ENCODE measurements at places on chromosomes 5 and 9.

- DNase-seq: peak; percentile 40
Measured at GRCh38 chr5:140632366-140633020, 482 bp downstream of the CD14 start.

DNA sequence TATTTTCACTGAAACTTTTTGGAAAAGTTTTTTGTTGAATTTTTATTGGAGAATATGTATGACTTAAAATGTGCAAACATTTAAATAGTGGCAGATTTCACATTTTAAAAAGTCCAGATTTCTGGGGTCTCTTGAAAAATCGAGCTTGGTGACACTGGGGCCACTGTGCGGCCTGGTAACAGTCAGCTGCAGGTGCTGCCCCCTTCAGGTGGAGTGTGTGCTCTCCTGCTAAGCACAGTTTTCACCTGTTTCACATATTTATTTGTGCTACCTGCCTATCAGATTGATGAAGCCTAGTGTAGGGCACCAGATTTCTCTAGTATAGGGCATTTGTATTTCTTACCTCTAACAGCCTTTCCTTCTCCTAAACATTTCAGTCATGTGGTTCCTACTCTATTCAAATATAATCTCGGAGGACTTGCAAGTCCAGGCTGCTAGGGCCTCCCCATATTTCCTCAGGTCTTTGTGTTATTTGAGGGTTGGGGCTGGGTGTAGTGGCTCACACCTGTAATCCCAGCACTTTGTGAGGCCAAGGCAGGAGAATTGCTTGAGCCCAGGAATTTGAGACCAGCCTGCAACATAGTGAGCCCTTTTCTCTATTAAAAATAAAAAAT is 95.8 kb upstream of the KLF9 start:
- peak; percentile 14 for DNase-seq

DNA sequence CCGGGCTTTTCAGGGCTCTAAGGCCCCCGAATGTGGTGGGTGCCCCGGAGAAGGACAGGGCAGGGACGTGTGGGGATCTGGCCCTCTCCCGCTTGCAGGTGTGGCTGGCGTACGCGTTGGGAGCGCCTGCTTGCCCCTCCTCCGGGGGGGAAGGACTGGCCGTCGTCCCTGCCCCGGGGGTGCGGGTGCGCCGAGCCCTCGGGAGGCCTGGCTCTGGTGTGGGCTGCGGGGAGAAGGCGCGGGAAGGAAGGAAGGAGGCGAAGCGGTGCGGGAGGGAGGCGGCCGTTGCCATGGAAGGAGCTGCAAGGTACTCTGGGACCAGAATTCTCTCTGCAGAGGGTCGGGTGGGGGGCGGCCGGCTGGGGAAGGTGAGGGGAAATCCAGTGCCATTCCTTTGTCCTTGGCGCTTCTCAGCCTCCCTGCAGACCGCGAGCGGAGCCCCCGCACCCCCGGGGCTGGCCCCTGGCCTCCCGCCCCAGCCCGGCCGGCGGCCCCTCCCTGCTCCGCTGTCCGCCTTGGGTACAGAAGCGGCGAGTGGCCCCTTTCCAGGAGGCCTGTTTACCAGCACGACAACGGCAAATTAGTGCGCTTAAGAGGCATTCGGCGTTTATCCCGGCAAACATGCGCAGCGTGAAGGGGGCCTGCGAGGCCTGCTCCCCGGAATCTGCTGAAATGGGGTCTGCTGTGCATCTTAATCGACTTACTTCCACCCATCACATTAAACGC is 67.1 kb upstream of the UNC5A start:
- DNase-seq: peak; percentile 13

GRCh38 chr9:72292256-72292682 is 72.7 kb downstream of the ZFAND5 start:
- peak; percentile 32 for DNase-seq

DNA sequence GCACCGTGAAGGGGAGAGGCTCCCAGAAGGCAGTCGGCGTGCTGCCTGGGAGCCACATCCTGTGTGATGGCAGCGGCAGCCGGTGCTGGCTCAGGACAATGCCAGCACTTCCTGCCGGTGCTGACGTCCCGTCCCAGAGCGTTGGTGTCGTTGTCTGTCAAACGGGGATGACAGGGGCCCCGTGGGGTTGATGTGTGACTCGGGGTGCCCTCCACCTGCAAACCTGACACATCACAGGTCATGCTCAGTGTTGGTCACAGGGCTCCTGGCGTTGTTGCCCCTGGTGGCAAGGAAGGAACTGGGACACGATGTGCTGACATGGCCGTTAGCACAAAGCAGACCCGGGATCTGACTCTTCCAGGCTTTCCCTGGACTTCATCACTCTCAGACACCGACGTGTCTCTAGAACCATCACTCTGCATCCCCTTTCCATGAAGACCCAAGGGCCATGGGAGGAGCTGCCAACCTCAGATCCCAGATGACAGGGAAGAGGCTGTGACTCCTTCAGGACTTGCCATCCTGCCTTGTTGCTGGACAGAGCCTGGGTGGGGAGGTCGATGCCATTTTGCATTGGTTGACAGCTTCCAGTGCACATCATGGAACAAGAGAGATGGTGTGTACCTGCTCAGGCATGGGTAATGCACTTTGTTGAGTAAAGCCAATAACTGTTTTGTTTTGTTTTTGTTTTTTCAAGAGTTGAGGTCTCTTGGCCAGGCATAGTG is 21.5 kb downstream of the PLPP7 start:
- DNase-seq: peak; percentile 53

DNA sequence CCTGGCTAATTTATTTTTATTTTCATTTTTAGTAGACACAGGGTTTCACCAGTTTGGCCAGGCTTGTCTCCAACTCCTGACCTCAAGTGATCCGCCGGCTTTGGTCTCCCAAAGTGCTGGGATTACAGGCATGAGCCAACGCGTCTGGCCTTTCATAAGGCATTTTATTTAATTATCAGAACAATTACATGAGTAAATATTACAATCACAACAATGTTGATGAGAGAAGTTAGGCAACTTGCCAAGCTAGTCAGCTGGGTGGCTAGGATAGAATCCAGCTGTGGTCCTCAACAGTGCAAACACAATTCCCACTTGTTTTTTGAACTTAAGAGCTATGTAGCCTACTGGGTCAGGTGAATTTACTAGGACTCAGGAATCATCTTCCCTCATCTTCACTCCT is 22.0 kb downstream of the C9orf57 start:
- no peak for DNase-seq

DNA sequence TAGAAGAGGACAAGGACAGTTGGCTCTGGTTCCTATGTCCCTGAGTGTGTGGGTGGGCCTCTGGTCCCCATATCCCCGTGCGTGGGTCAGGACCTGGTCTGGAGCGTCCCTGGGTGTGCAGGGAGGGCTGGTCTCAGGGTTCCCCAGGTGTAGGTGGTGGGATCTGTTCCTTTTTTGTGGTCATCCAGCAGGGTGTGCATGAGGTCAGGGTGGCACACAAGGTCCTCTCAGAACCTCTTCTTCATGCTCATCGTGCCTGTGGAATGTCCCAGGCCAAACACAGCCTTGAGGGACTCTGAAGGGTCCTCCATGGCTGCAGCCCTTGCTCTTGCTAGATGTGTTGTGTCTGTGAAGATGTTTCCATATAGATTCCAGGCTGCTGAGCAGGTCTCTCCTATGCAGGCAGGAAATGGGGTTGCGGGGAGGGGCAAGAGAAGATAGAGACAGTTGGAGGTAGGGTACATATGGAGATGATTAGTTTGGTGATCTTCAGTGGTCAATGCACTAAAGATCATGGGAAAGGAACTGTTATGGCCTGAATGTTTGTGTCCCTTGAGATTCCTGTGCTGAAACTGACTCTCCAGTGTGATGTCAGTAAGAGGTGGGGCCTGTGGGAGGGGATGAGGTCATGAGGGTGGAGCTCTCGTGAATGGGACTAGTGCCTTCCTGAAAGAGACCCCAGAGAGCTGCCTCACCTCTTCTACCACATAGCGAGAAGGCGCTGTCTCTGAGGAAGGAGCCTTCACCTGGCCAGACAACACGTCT is 53.1 kb downstream of the NXNL2 start:
- no peak for DNase-seq

GRCh38 chr9:132797861-132798659 is 80.0 kb downstream of the AK8 start:
- DNase-seq: no peak

- DNase-seq: no peak
Measured at GRCh38 chr9:137668203-137668602, 49.4 kb downstream of the EHMT1 start.

DNA sequence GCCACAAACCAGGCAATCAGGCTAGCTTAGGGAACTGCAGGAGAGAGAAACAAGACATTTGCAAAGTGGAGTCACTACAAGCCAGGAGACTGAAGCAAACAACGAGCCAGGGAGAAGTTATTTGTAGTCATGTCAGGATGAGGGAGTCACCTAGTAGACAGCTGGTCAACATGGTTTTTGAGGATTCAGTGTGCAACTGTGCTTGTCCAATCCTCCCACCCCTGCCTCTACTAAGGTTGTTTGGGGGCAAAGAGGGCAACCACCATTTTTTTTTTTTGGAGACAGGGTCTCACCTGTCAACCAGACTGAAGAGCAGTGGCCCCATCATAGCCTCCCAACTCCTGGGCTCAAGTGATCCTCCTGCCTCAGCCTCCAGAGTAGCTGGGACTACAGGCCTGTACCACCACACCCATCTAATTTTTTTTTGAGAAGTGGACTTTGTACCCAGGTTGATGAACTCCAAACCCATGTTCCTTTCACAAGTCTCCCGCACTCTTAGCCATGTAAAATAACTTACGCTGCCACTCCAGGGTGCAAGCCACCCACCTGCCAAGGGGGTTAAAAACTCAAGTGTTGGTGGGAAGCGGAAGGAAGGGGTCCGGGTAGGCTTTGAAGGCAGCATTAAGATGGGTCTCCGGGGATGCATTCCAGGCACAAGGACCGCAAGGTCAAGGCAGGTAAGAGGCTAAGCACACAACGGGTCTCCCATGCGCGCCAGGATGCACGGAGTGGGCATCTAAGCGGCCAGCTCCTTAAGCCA is 995 bp downstream of the RPL35 start:
- DNase-seq: no peak

DNA sequence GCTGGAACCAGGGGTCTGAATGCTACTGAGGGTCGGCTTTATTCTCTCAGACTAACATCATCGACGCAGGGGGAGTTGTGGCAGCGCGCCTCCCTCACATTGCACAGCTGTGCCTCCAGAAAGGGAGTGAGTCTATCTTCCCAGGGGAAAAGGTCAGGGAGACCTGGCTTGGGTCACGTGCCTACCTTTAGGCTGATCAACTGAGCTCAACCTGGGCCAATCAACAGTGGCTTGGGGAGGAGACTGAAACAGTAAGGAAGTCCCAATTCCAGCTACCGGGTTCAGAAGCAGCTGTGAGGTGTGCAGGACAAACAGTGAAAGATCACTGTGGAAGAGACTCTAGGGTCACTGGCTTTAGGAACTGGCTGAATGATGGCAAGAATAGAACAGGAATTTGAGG is 14.3 kb downstream of the SNX30 start:
- no peak for DNase-seq

GRCh38 chr9:116366241-116366640 is 212.7 kb downstream of the PAPPA start:
- no peak for DNase-seq

- DNase-seq: peak; percentile 8
Measured at GRCh38 chr5:24633715-24634325, 11.0 kb downstream of the CDH10 start.

DNA sequence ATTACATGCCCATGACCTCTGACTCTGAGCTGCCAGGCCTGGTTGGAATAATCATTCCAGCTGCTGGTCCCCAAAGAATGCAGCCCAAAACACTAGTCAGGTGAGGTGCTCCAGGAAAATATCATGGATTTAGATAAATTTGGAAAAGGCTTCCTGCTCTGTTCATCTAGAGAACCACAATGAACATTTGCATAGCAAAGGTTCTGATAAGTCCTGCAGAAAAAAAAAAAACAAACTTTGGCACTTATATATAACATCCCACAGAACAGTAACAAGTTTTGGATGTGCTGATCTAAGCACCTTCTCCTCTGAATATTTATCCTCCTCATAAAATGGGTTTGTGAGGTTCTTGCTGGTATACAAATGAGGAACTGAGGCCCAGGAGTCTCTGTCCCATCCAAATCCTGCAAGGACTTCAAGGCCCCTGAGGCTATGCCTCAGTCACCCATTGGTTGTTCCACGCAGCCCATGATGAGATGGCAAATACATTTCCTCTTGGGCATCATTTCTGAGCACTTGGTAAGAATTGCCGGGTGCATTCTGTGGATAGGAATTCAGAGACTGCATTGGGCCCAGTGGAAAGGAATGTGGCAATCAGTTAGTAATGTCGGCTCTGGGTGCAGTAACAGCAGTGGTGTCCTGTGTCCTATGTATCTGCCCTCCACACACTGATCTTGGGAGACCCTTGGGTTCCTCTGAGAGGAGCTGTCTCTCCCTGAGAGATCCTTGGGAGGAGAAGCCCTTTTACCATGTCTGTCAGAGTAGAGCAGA is 73.4 kb upstream of the ASS1 start:
- DNase-seq: no peak

- DNase-seq: peak; percentile 74
Measured at GRCh38 chr9:35675732-35676392, 2.1 kb downstream of the CA9 start.

- no peak for DNase-seq
Measured at GRCh38 chr5:142432961-142433360, 108.1 kb upstream of the SPRY4 start.

DNA sequence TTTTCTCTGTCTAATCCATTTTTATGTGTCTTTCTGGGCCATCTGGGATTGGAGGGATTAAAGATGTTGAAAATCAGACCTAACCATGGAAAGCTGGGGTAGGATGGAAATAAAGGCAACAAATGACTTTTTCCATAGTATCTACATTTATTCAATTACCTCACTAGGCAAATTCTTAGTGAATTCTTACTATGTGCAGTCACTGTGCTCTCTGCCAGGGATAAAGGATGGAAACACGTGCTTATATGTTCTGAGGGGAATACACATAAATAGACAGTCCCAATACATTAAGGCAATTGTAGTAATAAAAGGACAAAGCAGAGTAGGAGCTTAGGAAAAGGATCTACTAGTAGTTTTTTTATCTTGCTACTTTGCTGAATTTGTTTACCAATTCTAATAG is 214.2 kb downstream of the PRR16 start:
- no peak for DNase-seq

DNA sequence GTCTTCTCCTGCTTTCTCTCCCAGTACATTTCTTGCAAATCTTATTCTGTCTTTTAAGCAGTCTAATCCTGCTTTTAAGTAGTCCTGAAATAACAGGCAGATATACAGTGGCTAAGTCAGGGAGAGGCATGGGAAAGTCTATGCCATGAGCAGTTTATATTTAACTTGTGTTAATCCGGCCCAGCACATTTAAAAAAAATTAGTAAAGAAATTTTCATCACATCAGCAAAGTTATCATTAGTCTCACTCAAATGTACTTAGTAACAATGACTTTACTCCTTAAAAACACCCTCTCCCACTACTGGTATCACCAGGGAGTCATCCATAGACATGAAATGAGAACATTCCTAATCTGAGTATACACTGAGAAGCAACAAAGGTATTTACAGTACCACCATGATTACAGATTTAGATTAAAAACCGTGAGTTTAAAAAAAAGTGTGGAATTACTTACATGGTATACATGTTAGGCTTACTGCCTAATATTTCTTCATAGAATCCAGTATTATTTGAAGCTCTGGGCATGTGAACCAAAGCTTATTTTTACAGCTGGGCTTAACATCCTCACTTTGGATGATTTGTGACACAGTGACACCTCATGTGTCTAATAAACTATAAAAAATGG is 75.9 kb upstream of the DAB2 start:
- DNase-seq: no peak

Data from GM13977 (cell line).